Colonic mucosa (tissue), 4 donors: ENCODE measurements at places on chromosomes 13 and 19. TPM values are rescaled to one million over a fixed set of nuclear protein-coding genes. Genes with fewer than 3 reads are reported as not detected.
A peak's percentile ranks its signal among the peaks of the same experiment; 100 is the strongest.

ZNF534 gene
- 0.12 TPM for total RNA-seq

FXYD1 gene
- total RNA-seq, result 15.1 TPM

NLRP5 gene
- not detected for total RNA-seq

CRX gene
- not detected for total RNA-seq

GGN gene
- total RNA-seq, result 0.45 TPM

DNA sequence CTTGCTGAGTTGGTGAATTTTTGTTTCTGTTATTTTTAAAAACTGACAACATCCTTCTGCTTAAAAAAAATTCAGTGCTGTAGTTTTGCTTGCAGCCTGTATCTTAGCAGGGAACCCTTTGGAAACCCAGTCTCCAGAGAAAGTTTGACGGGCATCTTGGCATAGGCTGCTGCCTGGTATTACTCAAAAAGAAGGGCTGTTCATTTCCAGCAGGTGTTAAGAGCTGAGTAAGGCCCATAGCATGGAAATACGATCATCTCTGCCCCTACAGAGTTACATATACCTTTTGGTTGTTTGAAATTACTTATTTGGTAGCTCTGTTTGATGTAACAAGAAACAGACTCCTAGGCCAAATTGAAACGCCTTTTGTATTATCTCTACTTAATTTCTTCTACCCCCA, 41.5 kb downstream of the URI1 start:
- H3K36me3 ChIP-seq, result no peaks in the 10 kb centered on the region
- H3K4me1 ChIP-seq, result no peaks in the 10 kb centered on the region
- no peaks in the 10 kb centered on the region for H3K27me3 ChIP-seq

DNA sequence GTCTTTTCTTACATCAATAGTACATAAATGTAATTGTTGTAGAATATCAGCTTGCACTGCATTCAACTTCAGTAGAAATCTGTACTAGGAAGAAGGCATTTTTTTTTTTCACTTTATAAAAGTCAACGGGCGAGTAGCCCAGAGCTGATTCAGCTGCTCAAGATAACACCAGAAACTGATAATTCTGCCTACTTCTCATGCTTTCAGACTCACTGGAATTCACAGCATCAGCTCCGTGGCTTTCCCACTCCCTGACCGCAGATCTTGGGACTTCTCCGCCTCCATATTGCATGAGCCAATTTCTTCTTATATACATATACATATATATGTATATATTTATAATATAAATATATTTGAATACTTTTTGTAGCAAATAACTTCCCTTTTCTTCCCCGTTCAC, 263.1 kb upstream of the RXFP2 start:
- no peaks in the 10 kb centered on the region for H3K27me3 ChIP-seq
- no peaks in the 10 kb centered on the region for H3K4me1 ChIP-seq
- H3K27ac ChIP-seq, result no peak overlapping the region
- DNase-seq, result no peak
- H3K4me3 ChIP-seq, result no peak overlapping the region

GRCh38 chr13:97188207-97188606, 33.9 kb upstream of the MBNL2 start:
- no peaks in the 10 kb centered on the region for H3K27me3 ChIP-seq
- no peaks in the 10 kb centered on the region for H3K4me1 ChIP-seq
- DNase-seq, result no peak
- no peaks in the 10 kb centered on the region for H3K36me3 ChIP-seq
- H3K4me3 ChIP-seq, result no peak overlapping the region
- H3K27ac ChIP-seq, result no peak overlapping the region

GRCh38 chr13:29436291-29436690, 159.2 kb downstream of the SLC7A1 start:
- H3K36me3 ChIP-seq, result no peaks in the 10 kb centered on the region
- no peak overlapping the region for H3K27ac ChIP-seq
- H3K4me1 ChIP-seq, result no peaks in the 10 kb centered on the region
- DNase-seq, result no peak
- H3K4me3 ChIP-seq, result no peak overlapping the region

GRCh38 chr19:37845932-37846331, 60.5 kb downstream of the WDR87 start:
- H3K4me1 ChIP-seq, result no peaks in the 10 kb centered on the region
- no peak for DNase-seq
- no peak overlapping the region for H3K27ac ChIP-seq
- H3K36me3 ChIP-seq, result no peaks in the 10 kb centered on the region
- no peak overlapping the region for H3K4me3 ChIP-seq

GRCh38 chr13:62473190-62473943, 1057.7 kb upstream of the PCDH20 start:
- no peak overlapping the region for H3K4me3 ChIP-seq
- no peaks in the 10 kb centered on the region for H3K36me3 ChIP-seq
- H3K27ac ChIP-seq, result no peak overlapping the region
- no peaks in the 10 kb centered on the region for H3K4me1 ChIP-seq

DNA sequence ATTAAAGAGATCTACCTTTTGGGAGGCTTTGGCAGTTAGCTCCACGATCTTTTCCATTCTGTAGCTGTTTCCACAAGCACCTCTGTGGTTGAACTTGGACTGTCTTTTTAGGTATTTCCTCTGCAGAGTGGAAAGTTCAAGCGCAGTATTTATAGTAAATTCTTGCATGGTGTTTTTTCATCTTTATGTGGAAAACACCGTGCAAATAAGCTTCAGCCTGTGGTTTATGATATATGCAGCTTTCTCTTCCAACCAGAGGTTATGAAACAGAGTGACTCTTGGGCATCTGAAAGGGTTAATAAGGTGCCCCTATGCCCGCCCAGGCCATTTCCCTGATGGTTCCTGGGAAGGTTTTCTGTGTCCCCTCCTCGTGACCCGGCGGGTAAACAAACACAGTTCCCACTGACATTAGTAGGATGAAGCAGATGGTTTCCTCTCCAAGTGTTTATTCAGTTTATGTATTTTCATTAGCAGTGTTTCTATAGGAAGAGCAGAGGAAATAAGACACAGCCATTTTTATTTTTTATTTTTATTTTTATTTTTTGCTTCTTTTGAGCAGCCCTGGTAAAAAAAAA, 39.7 kb upstream of the RNF113B start:
- no peaks in the 10 kb centered on the region for H3K4me1 ChIP-seq
- no peak overlapping the region for H3K27ac ChIP-seq
- no peak overlapping the region for H3K4me3 ChIP-seq
- no peak for DNase-seq
- no peaks in the 10 kb centered on the region for H3K27me3 ChIP-seq

DNA sequence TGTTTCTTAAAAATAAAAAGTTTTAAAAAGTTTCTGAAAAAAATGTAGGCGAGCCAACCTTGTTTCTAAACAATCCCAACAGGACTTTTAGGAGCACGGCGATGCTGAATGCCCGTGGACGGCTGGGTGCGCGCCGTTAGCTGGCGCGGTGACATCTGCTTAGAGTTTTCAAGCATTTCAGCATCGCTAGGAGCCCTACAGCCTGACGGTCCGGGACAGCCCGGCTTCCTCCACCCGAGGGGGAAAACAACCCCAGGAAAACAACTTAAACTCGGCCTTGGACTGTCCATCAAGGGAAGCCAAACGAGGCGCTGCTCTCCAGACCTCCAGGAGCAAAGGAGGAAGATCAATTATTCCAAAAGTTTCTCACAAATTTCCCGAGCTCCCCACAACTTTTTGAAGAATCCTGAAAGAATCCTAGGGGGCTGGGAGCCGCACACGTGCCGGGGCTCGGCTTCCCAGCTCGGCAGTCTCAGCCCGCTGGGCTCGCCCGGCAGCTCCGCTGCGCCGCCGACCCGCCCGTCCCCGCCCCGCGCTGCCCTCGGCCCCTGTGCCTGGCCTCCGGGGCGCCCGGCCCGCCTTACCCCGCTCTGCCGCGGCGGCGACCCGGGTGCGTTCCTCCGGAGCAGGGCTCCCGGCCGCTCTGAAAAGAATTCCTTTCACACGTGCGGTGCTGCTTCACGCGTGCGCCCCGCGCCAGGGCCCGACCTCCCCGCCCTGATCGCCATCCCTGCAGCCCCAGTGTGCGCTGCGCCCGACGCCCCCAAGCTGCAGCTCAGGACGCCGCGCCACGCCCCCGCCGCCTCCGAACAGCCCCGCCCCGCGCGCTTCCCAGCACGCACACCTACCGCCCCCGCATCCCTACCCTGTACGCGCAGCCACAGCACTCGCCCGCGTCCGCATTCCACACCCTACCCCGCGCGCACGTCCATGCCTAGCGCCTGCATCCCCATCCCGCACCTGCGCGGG, at the start of gene GJA3:
GJA3 (minus strand) TSS at position 747 of the 969 bp plus-strand sequence. CDS start 17,764 bp downstream, outside the sequence.
- no peak within 1 kb of the TSS for H3K27ac ChIP-seq
- H3K36me3 ChIP-seq, result no peaks in the 10 kb centered on the region
- H3K4me1 ChIP-seq, result peaks cover 5% of the 10 kb centered on the region
- peaks cover 59% of the 10 kb centered on the region for H3K27me3 ChIP-seq

- peaks cover 35% of the 10 kb centered on the region for H3K27me3 ChIP-seq
- peak overlapping the region; percentile 17 for H3K4me3 ChIP-seq
- peak; percentile 60 for DNase-seq
- peaks cover 5% of the 10 kb centered on the region for H3K4me1 ChIP-seq
- H3K36me3 ChIP-seq, result no peaks in the 10 kb centered on the region
These were observed 2.3 kb downstream of the SLC5A5 start for GRCh38 chr19:17873786-17874757.

- H3K4me3 ChIP-seq, result no peak overlapping the region
- no peaks in the 10 kb centered on the region for H3K36me3 ChIP-seq
These were observed 3.7 kb upstream of the TECR start for GRCh38 chr19:14525729-14526128.
